ENCODE measurements at places on chromosomes 4 and X. TPM values are rescaled to one million over a fixed set of nuclear protein-coding genes. Genes with fewer than 3 reads are reported as not detected.

DNA sequence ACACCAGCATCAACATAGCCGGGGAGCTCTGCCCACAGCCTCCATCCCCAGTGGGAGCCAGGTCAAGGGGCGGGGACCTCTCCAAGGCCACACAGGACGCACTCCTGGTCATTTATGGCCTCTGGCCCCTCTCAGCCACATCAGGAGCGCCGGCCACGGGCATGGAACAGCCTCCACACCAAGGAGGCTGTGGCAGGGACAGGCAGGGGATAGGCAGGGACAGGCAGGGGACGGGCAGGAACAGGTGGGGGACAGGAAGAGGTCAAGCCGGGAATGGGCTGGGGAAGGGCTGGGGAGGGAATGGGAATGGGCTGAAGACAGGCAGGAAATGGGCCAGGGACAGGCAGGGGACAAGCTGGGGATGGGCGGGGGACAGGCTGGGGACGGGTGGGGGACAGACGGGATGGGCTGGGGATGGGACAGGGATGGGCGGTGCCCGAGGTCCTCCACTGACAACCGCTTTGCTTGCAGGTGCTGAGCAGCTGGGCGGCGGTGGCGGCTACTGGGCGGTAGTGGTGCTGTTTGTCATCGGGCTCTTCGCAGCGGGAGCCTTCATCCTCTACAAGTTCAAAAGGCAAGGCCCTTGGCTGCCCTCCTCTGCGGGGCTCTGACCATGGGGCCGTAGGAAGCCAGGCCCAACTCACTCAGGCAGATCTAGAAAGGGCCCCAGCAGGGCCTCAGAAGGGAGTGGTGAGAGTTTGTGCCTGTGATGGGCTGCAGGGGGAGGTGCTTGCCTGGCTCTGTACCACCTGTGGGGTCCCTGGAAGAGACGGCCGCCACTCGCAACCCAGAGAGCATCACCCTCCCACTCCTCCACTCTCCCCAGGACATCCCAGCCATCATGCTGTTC lies 205.6 kb downstream of the AFAP1 start:
- DNase-seq = no peak

- peak; percentile 20 for DNase-seq
Observed at GRCh38 chr4:117623326-117623725, 411.0 kb upstream of the NDST3 start.

- peak; percentile 29 for DNase-seq
Observed at GRCh38 chr4:116016201-116016600, 902.8 kb upstream of the NDST4 start.

GRCh38 chr4:86398187-86398586 lies 38.3 kb upstream of the MAPK10 start:
- DNase-seq = no peak

Gene CXCL3
- total RNA-seq = 17.7 TPM

All from renal cortical epithelial cell (primary cell).